ENCODE measurements at places on chromosomes 6 and 20.

- no peak for DNase-seq
Measured at GRCh38 chr20:22569353-22569752, 15.0 kb downstream of the FOXA2 start.

DNA sequence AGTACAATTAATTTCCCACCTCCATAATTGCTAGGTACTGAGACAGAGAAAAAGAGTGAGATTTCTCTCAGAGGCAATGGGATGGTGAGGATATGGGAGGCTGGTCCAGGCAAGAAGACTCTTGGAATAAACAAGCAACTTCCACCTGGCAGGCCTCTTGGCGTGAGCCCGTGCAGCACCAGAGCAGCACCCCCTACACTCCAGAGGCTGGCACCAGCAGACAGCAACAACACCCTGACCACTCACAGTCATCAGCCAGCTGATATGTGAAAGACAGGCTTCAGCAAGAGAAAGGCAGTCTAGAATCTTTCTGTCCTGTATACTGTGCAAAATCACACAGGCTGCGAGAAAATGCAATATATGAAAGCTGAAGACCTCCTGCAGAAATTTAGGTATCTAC lies 59.7 kb downstream of the KIF13A start:
- no peak for DNase-seq

DNA sequence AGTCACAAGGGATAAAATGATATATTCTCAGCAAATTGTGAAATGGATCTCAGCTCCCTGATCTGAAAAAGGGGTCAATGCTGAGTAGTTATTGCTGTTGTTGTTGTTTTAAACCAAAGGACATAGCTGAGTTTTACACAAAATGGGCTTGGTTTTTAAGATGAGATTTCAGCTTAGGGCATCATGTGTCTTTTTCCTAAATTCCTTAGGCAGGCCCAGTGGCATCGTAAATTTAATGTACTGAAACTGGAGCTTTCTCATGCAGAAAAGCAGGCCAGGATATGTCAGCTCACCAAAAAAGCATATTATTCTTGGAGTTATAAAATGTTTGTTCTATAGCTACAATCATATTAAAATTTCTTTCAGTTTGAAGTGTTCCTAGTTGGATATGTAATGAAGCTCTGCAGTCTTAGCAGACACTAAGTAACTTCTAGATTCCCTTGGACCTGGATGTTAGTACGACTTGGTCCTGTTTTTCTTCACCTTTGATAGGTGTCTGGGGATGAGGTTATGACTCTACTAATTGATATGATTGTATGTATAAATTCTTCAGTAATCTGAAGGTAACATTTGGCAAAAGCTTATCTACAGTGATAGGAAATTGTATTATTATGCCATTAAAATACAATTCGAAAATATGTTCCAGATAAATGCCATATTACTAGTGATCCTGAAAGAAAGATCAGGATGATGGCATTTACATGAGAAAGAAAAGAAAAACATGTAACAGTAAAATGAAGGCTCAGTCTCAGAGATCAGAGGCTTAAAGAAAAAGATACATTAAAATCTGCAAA lies 663.3 kb downstream of the RFPL4B start:
- no peak for DNase-seq

- DNase-seq = peak; percentile 95
Measured at GRCh38 chr6:32190054-32190851, at the start of gene PBX2. Gene PBX2 (minus strand): TSS chr6:32190202. CDS start chr6:32189915, 287 bp downstream.

- no peak for DNase-seq
Measured at GRCh38 chr6:167005350-167006159, 6.4 kb downstream of the CEP43 start.

DNA sequence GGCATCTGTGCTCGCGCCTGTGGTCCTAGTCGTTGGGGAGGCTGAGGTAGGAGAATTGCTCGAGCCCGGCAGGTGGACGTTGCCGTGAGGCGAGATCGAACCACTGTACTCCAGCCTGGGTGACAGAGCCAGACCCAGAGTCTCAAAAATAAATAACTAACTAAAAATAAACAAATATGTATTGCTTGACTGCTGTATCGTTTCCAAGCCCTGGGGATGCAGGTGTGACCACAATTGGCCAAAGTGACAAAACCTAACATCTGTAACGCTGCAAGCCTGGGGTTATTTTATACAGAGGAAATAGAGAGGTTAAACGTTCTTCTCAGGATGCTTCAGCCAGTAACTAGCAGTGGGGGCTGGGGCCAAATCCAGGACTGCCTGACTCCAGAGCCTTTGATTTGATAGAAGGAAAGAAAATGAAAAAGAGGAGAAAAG lies 1.9 kb upstream of the SRSF3 start:
- DNase-seq = no peak

DNA sequence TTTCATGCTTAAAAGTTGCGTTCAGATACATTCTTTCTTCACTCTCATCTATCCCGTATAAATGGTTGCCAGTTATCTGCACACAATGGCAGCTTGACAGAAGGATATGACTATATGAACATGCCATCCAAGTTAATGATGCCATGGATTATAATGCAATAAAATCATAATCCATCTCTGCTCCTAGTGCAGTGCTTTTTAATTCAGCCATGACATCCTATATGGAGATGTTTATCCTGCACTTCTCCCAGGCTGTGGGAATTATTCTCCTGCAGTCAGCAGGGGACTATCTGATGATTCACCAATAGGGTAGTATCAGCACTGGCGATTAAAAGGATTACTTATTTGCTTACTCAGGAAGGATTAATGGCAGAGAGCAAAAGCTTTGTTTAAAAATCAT lies 273.8 kb downstream of the SAMD5 start:
- DNase-seq = peak; percentile 14

DNA sequence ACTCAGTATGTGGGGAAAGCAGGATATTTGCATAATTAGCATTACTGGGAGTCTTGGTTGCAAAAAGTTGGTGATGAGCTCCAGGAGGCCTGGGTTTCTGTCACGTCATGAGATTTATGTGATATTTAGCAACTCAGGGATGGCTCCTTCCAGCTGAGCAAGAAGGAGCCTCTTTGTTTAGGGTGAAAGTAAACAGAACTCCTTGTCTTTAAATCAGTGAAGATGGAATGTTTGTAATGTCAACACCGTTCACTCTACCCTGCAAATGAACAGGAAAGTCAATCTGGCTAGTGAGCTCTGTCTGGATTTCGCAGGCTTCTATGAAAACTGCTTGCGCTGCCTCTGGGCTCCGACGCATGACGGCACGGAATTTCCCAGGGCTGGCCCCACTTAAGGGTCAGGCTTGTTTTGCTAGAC lies 86.9 kb downstream of the PXDC1 start:
- DNase-seq = peak; percentile 2

DNA sequence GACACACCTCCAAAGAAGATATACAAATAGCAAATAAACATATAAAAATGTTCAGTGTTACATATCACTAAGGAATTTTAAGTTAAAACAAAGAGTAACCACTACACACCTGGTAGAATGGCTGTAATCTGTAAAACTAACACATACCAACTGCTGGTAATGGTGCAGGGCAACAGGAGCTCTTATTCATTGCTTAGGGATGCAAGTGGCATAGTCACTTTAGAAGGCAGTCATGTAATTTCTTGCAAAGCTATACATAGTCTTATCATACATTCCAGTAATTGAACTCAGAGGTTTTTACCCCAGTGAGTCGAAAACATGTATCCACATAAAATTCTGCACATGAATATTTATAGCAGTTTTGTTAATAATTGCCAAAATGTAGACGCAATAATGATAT lies 906.8 kb upstream of the CITED2 start:
- no peak for DNase-seq

- no peak for DNase-seq
Measured at GRCh38 chr6:27662769-27663168, 189.9 kb upstream of the ZNF184 start.

DNA sequence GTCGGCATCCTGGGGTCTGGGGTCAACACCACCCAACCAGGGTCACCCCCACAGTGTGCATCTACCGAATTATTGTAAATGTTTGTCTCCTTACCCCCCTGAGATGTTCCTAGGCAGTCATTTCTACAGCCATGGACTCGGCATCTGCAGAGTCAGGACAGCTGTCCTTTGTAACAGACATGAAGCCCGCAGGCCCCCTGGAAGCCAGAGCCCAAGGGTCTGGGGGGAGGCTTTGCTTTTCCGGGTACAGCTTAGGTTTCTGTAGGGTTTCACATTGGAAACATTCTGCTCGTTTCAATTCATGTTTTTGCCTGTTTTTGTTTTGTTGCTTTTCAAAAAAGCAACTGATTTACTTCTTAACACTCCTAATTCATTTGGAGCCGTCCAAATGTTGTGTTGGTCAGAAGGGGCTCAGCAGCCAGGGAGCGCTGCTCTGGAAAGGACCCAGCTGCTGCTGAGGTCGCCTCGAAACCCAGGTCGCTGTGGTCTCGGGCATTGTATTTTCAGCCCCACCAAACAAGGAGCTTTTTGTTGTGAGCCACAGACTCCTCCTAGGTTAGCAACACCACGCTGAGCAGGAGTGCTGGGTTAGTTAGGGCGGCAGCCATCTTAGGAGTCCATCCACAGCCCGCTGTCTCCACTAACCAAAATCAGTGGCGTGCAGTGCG lies 160.4 kb downstream of the TMEM242 start:
- no peak for DNase-seq

DNA sequence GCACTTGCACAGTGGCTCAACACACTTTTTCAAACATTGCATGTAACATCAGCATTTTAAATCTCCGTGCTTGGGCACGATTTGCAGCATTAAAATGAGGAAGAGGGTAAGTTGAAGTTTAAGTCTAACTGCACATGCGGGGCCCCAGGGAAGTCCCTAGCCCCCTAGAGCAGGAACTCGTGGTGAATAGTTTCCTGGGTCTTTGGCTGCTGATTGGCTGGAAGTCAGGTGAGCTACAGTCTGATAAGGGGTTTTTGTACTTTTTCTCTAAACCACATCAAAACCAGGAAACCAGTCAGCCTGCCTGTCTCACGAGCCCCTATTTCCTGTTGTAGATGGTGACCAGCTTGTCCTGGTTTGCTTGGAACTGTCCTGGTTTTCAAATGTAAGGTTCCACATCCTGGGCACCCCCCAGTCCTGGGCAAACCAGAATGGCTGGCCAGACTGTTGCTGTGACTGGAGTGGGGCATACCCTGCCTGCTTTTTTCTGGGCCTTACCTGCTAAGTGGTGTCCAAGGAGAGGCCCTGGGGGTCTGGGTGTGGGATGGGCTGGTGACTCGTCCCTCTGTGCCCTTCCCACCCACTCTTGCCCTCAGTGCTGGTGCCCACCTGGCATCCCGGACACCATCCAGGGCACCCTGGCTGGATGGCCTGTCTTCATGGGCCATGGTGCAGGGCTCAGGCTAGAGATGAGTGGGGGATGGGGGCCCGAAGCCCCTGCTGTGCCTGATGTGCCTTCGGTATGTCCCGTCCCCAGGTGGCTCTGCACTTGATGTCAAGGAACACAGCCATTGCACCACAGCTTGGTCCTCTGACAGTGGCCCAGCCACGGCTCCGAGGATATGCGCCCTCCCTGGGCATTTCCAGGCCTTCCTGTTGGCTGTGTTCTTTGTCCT lies 31.8 kb downstream of the SUN5 start:
- DNase-seq = no peak

- DNase-seq = peak; percentile 22
Measured at GRCh38 chr6:84026721-84027164, 6.8 kb upstream of the MRAP2 start.

- DNase-seq = no peak
Measured at GRCh38 chr6:121759370-121759769, 323.9 kb downstream of the GJA1 start.

- no peak for DNase-seq
Measured at GRCh38 chr20:15794409-15794808, 778.8 kb downstream of the KIF16B start.

GRCh38 chr20:18263723-18264122 lies 24.6 kb upstream of the ZNF133 start:
- no peak for DNase-seq
